ENCODE measurements at places on chromosomes 12 and 14.

GRCh38 chr14:73105050-73105449 lies 31.3 kb upstream of the PSEN1 start:
- DNase-seq = no peak

DNA sequence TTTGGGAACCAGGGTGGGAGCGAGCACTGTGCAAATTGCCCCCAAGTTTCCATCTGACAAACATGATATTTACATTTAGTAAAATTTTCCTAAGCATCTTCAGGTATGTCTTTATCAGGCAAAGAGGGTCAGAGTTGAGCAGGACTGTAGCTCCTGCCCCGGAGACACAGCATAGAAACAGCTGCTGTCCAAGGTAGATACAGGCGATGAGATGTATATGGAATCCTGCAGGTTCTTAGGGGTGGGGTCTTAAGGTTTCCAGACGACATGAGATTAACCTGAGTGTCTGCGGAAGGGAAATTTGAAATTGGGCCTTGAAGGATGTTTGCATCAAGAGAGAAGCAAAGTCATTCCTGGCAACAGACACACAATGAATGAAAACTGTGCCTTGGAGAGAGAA lies 998.8 kb downstream of the AACS start:
- no peak for DNase-seq

DNA sequence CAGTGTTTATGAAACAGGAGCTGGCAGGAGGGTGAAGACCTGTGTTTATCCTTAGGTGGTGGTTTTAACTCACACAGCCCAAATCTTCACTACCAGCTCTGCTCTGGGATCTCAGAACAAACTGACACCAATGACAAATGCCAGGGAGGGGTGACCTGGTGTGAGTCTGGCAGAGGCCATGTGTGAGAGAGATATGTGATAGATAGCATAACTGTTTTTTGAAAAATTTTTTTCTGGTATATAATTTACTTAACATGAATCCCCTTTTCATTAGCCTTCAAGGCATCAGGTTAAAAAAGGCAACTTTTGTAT lies 51.5 kb downstream of the SLC38A4 start:
- DNase-seq = no peak

GRCh38 chr14:105530285-105531087 lies 4.1 kb downstream of the TMEM121 start:
- no peak for DNase-seq

GRCh38 chr12:12564911-12565310 lies 2.2 kb upstream of the DUSP16 start:
- DNase-seq = no peak

DNA sequence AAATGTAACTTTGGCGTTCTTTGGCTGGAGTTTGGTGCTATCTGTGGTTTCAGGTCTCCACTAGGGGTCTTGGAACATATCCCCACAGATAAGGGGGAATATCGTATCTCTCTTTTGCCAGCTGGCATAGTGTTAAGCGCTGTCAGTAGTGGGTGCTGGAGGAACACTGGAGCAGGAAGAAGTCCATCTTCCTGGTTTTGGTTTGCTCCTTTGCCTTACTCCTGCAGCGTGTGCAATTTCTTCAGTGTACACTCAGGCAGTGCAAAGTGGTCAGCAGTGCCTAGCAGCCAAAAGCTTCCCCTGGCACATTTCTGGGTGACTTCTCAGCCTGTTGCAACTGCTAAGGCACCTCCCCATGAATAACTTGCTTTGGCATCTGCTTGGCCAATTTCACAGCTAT lies 11.7 kb upstream of the RIPK3 start:
- DNase-seq = no peak

DNA sequence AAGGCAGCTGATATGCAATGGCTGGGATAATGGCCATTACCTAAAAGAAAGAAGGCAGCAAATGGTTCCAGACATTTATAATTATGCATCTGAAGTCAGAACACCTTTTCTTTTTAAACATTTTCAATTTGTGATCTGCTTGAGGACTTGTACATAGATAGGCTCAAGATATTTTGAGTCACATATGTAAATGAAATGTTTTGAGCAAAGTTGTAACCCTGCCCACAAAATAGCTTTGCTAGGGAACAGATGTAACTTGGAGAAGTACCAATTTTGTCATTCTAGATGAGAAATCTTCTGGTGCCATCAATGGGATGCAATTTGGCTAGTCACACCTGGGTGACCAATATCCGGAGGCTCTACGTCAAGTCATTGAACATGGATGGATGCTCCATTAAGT lies 123.1 kb downstream of the FLRT2 start:
- DNase-seq = no peak

- no peak for DNase-seq
Observed at GRCh38 chr14:53054457-53054856, 98.7 kb downstream of the DDHD1 start.

GRCh38 chr12:32761716-32762115 lies 6.0 kb upstream of the YARS2 start:
- DNase-seq = no peak

GRCh38 chr12:102763471-102763870 lies 153.6 kb downstream of the PAH start:
- DNase-seq = no peak

- DNase-seq = no peak
Observed at GRCh38 chr12:6767353-6768319, 1.5 kb downstream of the PTMS start.

- DNase-seq = no peak
Observed at GRCh38 chr12:51841727-51842126, 6.8 kb downstream of the FIGNL2 start.

DNA sequence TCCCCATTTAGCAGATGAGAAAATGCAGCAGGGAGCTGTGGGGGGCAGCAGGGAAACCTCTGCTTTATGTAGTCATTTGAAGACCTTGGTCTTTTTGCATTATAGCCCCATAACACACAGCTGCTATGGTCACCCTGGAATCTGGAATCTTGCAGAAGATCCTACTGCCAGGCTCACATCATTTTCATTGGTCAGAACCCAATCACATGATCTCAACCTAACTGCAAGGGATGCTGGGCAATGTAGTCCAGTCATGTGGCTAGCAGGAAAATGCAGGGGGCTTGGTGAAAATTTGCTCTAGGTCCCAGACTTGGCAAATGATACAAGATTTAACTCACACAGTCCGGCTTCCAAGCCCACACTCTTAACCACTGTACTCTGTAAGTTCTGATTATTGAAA lies 1028.7 kb downstream of the AACS start:
- DNase-seq = no peak

DNA sequence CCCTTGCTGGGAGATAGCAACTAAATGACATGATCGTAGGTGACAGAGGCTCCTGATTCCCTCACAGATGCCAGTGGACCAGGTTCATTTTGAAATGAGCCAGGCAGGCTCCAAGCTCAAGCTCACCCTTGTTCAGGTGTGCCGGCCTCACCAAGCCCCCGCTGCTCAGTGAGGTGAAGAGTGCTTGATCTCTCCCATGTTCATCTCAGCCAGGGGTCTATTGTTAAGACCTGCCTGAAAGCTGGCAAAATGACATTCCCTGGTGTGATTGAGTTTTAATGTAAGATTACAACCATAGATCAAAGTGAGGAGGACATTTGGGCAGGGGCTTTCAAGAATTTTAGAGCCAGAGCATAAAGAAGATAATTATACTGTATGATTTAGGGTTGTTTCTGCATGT lies 497.9 kb downstream of the EGLN3 start:
- no peak for DNase-seq

DNA sequence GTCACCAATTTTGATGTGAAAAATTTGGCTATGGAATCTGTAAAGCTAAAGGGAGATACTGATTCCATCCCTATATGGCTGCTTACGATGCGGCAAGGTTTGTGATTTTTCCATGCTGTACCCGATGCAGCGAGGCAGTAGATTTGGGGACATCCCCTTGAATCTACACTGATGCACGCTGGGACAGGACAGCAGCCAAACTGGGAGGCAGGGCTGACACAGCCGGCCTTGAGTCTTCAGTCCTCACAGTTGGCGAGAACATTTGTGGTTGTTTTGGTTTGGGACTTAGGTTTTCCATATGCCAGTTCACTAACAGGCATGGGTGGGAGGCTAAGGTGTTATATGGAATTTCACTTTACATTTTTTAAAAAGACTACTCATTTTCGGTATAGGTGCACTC lies 3.8 kb downstream of the GALNT16 start:
- DNase-seq = no peak

GRCh38 chr14:65224799-65225198 lies 122.5 kb upstream of the MAX start:
- no peak for DNase-seq

DNA sequence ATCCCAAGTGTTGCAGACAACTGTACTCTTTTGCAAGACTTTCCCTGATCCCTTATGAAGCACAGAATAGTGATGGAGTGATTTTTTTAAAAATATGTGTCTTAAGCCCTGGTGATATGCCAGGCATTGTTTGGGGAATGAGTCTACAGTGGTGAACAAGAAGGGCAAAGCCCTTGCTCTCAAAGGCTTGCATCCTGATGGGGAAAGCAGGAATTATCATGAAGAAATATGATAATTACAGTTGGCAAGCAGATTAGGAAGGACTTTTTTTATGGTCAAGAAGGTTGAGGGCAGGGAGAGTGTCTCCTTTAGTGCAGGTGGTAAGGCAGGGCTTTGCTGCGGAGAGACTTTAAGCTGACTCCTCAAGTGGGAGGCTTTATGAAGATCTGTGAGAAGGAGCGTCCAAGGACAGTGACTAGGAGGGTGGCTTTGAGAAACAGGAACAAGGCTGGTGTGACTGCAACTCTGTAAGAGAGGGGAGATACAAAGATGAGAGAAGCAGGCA lies 100.2 kb downstream of the SYNE2 start:
- no peak for DNase-seq

DNA sequence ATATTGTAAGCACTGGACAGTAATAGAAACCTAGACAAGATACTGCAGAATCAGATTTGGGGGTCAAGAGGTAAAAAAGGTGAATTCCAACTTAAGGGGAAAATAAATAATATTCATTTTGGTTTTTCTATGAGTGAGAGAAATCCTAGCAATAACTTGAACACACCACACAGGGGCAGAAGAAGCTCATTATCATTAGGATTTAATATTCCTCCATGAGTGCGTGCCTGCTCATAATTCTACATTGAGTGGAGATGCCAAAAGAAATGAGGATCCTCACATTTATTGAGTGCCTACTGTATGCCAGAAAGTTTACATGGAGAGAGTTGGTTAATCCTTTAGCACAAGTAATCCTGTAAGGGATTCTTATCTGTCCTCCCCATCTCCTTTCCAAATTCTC lies 40.5 kb upstream of the C14orf132 start:
- DNase-seq = no peak

- DNase-seq = no peak
Observed at GRCh38 chr14:104096751-104097700, 11.5 kb downstream of the ASPG start.

GRCh38 chr12:25883026-25883916 lies 75.2 kb upstream of the RASSF8 start:
- no peak for DNase-seq

DNA sequence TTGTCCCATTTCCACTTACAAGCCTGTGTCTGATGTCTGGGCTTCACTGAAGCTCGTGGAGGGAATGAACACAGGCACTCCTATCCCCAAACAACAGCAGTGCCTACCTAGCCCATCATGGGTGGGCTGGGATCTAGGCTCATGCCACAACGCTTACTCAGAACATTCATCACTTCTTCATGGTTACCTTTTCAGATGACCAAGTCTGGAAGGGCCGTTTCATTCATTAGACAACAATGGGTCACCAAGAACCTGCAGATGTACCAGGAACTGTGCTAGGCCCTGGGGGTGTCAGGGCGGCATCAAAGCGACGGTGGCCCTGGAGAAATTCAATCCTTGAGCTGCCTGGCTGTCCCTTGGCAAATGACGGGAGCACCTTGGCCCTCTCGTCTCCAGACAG lies 64.9 kb upstream of the FZD10 start:
- no peak for DNase-seq
